Effector CD4-positive, alpha-beta T cell (primary cell): ENCODE measurements at places on chromosomes 13 and 19.

- no peak for DNase-seq
Measured at GRCh38 chr13:25990801-25991200, 61.0 kb downstream of the SHISA2 start.

- no peak for DNase-seq
Measured at GRCh38 chr19:47232422-47233211, 1.6 kb upstream of the BBC3 start.

DNA sequence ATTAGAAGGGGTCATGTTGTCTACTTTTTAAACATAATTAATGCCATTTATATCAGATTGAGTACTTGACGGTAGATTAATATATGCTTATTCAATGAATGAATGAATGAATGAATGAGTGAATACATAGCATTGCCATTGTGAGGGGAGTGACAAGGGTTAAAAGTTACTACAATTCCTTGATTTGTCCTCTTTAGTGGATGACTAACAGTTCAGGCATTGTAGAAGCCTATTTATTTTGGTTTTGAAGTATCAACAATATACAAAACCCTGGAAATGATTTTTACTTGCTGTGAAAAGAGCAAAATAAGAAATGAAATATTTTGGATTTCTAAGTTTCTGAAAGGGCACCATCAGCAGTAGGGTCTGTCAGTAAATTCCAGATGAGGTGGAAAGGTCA is 122.7 kb downstream of the CYSLTR2 start:
- DNase-seq = no peak

DNA sequence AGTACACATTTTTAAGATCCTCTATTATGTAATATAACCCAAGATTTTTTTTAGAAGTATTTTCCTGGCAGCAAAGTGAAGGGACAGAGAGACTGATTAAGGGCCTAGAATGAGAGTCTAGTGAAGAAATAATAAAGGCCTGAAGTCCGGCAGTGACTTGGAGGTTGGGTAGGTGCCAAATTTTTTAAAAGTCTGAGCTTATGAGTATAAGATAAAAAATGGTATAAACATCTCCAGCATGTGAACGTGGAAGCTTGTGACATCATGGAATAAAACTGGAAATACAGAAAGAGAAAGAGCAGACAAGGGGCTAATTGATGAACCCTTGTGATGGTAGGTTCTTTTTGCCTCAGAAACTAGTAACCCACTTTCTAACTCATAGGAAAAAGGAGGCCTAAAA is 174.6 kb downstream of the SUCLA2 start:
- no peak for DNase-seq

DNA sequence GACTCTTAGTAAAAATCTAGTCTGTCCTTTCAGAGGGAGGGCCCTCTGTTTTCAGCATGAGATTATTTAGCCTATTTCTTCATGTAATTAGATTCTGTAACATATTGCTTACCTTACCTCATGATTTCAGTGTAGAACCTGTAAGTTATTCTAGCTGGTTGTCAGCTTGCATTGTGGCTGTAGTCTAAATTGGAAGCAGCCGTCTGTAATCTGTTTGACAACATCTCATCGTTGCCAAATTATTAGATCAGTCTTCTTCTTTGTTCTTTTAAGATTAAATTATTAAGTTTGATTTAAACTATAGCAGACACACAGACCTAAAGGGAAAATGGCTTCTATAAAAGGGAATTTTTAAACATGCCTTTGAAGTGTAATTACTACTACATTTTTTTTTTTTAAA is 34.8 kb downstream of the SLAIN1 start:
- DNase-seq = no peak

GRCh38 chr13:31956980-31957644 is 74.5 kb upstream of the FRY start:
- DNase-seq = no peak

DNA sequence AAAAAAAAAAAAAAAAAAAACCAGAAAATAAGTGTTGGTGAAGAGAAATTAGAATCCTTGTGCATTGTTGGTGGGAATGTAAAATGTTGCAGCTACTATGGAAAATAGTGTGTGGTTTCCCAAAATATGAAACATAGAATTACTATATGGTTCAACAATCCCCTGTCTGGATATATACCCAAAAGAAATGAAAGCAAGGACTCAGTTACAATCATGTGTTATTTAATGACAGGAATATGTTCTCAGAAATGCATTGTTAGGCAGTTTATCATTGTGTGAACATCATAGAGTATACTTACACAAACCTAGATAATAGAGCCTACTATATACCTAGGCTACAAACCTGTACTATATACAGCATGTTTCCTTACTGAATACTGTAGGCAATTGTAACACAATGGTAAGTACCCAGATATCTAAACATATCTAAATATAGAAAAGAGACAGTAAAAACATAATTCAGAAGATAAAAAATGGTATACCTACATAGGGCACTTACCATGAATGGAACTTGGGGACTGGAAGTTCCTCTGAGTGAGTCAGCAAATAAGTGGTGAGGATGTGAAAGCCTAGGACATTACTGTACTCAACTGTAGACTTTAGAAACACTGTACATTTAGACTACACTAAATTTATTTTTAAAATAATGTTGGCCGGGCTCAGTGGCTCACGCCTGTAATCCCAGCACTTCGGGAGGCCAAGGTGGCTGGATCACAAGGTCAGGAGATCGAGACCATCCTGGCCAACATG is 25.7 kb upstream of the SLC7A1 start:
- no peak for DNase-seq

- no peak for DNase-seq
Measured at GRCh38 chr13:97124915-97125809, 97.0 kb upstream of the MBNL2 start.

- no peak for DNase-seq
Measured at GRCh38 chr19:3955688-3956087, 15.2 kb downstream of the DAPK3 start.

GRCh38 chr13:60837806-60838205 is 440.8 kb downstream of the TDRD3 start:
- DNase-seq = no peak

DNA sequence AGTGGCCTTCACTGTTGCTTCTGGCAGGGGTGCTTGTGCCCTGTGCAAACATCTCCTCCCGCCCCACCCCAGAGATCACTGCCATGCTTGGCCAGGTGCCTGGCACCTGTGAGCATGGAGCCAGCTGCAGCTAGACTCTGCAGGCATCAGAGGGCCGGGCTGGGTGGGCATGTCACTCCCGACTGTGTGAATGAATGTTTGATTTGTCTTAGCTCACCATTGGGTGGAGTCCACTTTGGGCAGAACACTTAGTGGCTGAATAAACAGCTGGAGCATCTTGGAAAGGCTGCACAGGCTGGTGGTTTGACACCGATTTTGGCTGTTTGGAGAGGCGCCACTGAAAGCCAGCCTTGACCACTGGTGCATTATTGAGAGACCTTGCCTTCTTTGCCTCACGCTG is 267.3 kb downstream of the DLEU7 start:
- no peak for DNase-seq

GRCh38 chr13:97616385-97616784 is 182.4 kb downstream of the RAP2A start:
- DNase-seq = no peak

DNA sequence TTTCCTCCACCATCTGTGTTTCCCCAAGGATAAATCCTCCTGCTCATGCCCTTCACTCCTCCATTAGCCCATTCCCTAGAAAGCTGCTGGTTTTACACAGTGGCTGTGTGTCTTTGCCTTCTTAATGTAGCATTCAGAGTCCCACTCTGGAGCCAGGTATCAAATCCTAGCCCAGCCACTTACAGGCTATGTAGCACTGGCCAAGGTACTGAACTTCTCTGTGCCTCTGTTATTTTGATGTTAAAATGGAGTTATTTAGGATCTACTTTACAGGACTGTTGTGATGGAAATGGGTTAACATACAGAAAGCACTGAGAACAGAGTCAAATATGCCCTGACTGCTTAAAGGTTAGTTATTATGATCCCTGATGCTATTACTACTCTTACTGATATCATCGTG is 1.5 kb upstream of the ZSCAN4 start:
- DNase-seq = no peak
